ENCODE measurements at places on chromosomes 2 and 18.

DNA sequence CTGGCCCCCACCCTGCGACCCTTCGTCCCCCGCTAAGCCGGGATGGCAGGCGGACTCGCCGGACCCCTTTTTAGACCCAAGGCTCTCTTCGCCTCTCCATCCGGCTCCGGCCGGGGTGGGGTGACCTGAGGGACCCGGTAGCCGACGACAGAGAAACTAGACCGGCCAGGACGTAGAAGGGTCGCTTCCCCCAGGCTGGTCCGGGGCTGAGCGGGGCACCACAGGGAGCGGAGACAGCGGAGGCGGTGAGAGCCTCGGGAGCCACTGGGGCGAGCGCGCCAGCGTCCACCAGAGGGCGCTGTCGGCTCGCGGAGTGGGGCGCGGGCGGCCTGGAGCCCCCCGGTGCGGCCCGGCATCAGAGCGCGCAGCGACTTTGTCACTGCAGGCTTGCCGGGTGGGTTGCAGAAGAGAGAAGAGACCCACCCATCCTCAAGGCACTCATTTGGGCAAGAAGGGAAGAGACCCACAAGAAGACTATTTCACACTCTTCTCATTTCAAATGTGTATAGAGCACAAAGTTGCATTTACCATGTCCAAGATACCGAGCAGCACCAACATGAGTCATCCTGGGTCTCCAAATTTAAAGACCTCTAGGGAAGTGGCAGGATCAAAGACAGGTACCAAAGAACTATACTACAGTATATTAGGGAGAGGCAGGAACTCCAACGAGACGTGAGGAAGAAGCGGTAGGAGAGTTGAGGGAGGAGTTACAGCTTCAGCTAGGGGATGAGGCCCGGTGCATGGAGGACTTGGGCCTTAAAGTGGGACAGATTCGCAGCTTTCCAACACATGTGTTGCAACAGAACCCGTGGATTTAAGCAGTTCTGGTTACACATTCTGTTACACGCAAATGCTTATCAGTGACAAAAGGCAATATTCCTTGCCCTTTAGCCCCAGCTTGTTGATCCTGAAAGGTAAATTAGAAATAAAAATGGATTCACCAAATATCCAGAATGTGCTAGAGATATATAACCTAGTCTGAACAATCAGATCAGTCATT is 7.6 kb upstream of the PRKCE start:
- no peak for DNase-seq

GRCh38 chr18:34049511-34049910 is 175.2 kb downstream of the NOL4 start:
- DNase-seq, result no peak

- no peak for DNase-seq
Measured at GRCh38 chr2:114464961-114465706, 22.7 kb downstream of the DPP10 start.

DNA sequence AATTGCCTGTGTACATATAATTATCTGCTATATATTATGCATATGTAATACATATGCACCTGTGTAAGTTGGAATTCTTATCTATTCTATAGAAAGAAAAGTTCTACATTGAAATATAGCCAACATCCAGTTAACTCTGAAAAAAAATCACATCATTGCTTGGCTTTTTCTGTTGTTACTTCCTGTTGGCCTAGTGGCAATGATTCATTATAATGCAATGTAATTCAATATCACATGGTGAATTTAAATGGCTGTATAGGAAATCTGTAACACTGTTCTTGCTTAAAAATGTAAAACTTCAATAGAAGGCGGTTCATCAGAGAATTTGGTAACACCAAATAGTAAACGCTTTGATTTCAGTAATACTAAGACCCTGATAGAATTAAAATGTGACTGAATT is 44.5 kb upstream of the MAP4K3 start:
- DNase-seq, result no peak

DNA sequence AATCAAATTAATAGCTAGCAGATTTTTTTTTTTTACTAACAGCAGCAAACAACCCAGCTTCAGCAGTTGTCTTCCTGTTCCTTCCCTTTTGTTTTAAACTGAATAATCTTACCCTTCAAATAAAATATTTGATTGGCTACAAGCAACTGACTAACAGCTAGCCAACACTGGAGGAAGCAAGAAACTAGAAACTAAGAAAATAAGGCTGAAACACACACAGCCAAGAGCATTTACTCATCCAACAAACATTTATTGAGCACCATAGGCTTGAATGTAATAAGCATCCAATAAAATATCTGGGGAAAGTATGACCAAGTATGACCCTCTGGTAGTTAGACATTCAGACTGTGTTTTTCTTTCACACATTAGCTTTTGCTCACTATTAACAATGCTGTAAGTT is 189.2 kb downstream of the CD226 start:
- no peak for DNase-seq

DNA sequence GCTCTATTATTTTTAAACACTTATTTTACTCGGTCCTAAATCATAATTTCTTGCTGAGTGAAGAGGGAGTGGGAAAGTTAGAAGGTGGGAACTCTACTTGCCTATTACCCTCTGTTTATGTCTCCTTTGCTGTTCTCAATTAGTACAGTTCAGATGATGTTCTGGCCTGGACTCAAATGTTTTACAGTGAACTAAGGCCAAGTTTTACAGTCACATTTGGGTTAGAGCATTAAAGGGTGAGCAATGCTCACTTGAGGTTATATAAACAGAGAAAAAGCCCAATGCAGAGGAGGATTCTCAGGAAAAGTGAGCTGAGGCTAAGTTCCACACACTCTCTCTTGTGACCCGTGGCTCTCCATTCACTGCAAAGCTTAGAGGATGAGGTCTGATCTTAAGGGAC is 52.4 kb downstream of the ITSN2 start:
- DNase-seq, result no peak

DNA sequence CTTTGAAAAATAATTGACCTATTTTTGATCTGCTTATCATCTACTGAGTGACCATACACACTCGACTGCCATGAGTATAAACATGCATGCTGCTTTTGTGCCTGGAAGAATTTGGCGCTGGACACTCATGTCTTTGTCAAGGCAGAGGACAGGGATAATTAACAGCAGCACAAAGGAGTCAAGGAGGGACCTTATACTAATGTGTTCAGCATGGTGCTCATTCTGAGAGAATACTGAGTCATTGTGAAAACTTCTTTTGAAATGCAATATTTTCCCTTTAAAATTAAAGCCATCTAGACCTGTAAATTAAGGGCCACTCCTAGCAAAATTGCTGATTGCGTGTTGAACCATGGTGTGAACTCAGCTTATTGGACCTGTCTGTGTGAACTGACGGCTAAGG is 116.3 kb downstream of the ZNF532 start:
- DNase-seq, result no peak

DNA sequence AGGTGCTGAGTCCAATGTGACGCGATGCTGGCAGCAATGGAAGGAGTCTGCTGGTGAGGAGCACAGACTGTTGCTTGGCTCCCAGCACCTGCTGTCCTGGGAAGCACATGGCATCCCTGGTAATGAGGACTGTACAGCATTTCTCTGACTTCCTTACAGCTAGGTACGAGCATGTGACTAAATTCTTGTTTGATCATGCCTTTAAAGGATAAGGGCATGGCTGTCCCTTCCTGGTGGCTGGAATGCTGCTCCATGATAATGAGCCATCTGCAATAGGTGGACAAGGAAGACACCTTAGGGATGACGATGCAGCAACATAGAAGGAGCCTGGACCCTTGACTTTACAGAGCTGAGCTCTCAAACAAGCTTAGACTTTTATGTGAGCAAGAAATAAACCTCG is 278.0 kb upstream of the SPRED2 start:
- DNase-seq, result no peak

- no peak for DNase-seq
Measured at GRCh38 chr18:42029092-42029491, 74.1 kb downstream of the PIK3C3 start.

GRCh38 chr18:25247725-25248124 is 104.2 kb downstream of the ZNF521 start:
- DNase-seq, result no peak

GRCh38 chr2:72813841-72814240 is 12.0 kb downstream of the EXOC6B start:
- no peak for DNase-seq

- DNase-seq, result no peak
Measured at GRCh38 chr2:121092095-121092494, 192.9 kb downstream of the TFCP2L1 start.

DNA sequence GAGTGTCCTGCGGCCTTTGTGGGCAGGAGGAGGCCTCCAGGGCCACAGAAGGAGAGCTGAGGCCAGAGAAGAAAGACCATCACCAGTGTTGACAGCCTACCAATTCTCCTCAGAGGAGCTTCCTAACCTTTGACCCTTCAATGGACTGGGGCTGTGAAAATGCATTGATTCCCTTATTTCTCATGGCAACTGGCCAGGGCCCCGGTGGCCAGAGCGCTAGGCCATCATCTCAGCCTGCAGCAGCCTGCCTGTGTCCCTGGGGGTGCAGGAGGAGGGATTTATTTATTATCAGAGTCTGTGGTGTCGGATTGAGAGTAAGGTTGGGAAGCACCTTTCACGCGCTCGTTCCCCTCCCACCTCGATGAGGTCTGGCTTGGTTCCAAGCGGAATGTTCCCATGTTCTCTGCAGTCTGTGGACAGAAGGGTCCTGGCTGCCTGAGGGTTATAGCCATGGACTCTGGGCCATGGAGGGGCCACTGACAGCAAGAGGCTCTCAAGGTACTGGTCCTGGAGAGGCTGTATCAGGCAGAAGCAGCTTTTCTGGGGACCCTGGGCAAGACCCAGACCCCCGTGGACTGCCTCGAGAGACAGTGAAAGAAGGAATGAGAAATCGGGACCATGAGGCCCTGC is 53.8 kb downstream of the CYP27C1 start:
- no peak for DNase-seq

GRCh38 chr2:23322567-23323197 is 62.3 kb upstream of the KLHL29 start:
- DNase-seq, result no peak

DNA sequence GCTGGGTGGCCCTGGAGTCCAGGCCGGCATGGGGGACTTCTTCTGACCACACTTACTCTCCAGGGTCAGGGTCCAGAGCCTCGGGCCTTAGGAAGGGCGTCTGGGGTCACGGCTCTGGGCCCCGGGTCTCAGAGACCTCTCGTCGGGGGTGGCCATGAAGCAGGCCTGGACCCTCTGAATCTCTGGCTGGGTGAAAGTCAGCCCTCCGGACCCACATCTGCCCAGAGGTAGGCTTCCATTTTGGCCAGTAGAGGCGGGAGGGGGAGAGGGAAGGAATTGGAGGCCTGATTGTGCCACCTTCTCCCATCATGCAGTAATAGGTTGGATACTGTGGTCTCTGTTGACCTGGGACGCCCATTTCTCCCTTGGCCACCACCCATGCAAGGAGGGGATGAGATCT is 125.3 kb upstream of the GPC1 start:
- no peak for DNase-seq

DNA sequence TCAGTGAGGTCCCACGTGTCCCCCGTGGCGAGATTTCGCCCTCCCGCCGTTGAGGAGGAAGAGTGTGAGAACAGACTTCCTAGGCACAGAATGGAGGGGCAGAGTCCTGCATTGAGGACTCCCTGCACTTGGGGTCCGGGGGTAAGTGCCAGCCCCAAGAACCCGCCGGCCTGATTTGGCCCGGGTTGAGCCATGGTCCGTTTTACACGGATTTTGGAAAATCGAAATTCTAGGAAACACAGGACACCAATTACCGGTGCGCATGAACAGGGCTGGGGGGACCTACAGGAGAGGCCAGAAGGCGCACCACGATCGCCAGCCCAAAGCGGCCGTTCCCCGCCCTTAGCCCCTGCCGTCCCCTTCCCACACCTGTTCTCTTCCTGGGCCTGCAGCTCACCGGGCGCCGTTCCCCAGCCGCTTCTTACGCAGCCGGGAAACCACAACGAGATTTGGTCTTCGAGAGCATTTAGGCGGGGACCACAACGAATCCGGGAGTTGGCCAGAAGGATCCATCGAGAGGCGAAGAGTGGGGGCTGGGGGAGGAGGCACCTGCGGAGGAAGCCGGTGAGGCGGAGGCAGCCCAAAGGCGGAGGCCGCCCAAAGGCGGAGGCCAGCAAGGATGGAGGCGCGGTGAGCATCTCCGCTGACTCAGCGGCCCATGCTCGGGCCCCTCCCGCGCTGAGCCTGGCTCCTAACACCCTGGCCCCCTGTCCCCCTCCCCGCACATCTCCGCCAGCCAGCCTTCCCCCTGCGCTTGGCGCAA is 464 bp upstream of the TLX2 start:
- DNase-seq, result peak; percentile 19

GRCh38 chr2:46142546-46143428 is 154.4 kb upstream of the EPAS1 start:
- DNase-seq, result no peak

DNA sequence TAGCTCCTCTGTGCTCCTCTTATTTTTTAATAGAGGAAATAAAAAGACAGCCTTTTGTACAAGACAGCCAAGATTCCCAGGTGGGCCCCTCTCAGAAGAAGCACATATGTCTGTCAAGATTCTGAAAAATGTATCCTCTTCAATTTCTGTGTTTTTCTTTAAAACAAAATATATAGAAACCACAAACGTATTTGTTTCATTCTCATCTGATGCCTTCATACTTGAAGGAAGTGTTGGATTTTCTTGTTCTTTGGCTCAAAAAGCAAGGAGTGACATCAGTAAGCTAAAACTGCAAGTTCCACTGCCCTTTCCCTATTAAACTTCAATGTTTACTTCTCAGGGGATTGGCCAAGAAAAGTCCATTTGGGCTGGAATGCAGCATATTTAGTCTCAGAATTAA is 193.8 kb upstream of the OSR1 start:
- no peak for DNase-seq

- no peak for DNase-seq
Measured at GRCh38 chr18:51490860-51491259, 293.4 kb upstream of the MEX3C start.

- no peak for DNase-seq
Measured at GRCh38 chr18:25819746-25820363, 270.6 kb downstream of the SS18 start.

DNA sequence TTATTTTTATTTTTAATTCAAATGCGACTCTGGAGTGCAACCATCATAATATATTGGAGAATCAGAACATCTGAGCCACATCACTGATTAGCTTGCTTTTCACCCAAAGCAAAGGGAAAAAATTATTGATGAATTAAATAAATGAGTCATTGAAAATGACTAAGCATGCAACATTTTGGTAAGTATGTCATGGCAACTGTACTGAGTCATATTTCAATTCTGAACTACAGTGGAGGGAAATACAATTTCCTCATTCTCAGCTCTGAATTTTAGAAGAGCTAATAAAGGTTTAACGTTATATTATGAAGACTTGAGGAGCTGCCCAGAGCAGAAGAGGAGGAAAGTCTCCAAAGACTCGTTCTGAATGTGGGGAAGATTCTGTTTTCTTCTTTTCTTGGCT is 89.6 kb upstream of the CCDC68 start:
- no peak for DNase-seq

Measured in NCI-H748 treated with DMSO at 0.1 percent for 48 hours (cell line).